Activated naive CD4-positive, alpha-beta T cell treated with anti-CD3 and anti-CD28 coated beads for 36 hours (primary cell): ENCODE measurements at places on chromosomes 4 and X.

- peak; percentile 79 for DNase-seq
These were observed 722 bp upstream of the EFHC2 start for GRCh38 chrX:44344194-44344593.

DNA sequence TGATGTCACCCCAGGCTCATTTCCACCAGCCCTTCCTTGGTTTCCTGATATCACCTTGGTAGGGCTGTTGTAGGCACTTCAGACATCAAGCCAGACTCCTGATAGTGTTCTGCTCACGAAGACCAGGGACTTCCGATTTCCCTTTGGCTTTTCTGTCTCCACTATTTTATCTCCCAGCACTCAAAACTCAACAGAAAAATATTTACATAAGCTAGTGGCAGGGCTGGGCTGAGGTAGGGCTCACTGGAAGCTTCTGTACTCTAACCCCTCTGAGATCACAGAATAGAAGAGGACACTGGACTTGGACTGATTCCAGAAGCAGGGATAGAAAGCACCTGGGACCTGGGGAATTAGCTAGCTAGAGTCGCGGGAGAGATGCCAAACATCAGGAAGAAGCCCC lies 34.4 kb upstream of the EFNB1 start:
- no peak for DNase-seq

- DNase-seq = no peak
These were observed 23.2 kb downstream of the APOO start for GRCh38 chrX:23884427-23885024.

GRCh38 chr4:30094887-30095286 lies 625.3 kb upstream of the PCDH7 start:
- no peak for DNase-seq

GRCh38 chr4:42282081-42282901 lies 115.0 kb upstream of the SHISA3 start:
- peak; percentile 49 for DNase-seq

- no peak for DNase-seq
These were observed 72.2 kb upstream of the ELOVL6 start for GRCh38 chr4:110270492-110271197.

DNA sequence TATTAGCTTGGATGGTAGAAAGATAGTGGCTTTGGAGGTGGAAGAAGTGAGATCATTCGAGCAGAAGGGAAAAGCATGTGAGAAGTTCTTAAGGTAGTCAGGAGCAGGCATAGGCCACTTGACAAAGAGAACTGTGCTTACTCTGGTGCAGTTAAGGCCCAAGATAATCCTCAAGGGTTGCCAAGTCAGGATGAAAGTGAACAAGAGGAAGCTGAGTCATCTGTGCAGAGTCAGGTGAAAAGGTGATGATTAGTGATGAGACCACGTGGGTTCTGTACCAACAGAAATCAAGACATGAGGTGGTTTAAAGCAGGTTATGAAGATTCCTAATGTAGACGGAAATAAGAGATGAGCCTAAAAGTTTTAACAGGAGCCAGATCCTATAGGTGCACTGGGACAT lies 369.8 kb downstream of the DTHD1 start:
- peak; percentile 28 for DNase-seq
